ENCODE measurements at places on chromosomes 6 and 20.
A peak's percentile ranks its signal among the peaks of the same experiment; 100 is the strongest.

GRCh38 chr20:18694071-18694470 is 106.2 kb downstream of the DTD1 start:
- H3K4me1 ChIP-seq, result no peaks in the 10 kb centered on the region
- no peak for DNase-seq
- H3K27me3 ChIP-seq, result no peaks in the 10 kb centered on the region
- no peak overlapping the region for H3K27ac ChIP-seq
- H3K36me3 ChIP-seq, result no peaks in the 10 kb centered on the region

GRCh38 chr20:821046-821730 is 12.3 kb upstream of the FAM110A start:
- DNase-seq, result no peak
- H3K4me3 ChIP-seq, result no peak overlapping the region
- H3K4me1 ChIP-seq, result no peaks in the 10 kb centered on the region
- H3K27me3 ChIP-seq, result no peaks in the 10 kb centered on the region

DNA sequence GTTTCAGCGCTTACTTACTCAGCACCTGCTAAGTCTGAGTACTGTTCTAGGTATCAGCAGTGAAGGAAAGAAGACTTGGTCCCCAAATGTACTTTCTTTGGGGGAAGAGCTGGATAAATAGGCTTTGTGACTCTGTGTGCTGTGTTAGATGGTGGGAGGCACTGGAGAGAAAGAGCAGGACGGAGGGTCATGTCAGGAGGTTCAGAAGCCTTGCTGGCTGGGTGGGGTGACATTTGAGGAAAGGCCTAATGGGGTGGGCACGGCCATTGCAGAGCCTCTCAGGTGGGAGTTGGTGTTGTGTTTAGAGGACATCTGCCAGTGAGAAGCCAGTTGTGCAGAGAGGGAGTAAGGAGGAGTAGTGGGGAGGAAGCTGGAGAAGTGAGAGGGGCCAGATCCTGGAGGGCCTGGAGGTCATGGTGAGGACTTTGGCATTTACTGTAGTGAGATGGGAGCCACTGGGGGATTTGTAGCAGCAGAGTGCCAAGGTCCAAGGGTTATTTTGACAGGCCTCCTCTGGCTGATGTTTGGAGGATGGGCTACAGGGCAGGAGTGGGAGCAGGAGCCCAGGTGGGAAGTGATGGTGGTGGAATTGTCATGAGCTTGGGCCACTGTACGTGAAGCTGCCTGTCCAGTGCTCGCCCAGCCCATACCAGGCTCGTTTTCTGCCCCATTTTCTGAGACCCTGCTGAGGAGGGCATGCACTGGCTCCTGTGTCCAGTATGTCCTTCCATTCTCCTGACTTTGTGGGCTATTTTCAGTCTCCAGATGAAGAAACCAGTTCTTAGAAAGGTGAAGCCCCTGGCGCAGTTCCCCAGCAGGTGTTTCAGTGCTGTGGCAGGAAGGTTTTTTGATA is 886 bp downstream of the SDCBP2 start:
- peak; percentile 49 for DNase-seq
- no peaks in the 10 kb centered on the region for H3K36me3 ChIP-seq
- H3K27ac ChIP-seq, result peak overlapping the region; percentile 98
- no peaks in the 10 kb centered on the region for H3K4me1 ChIP-seq
- H3K4me3 ChIP-seq, result peak overlapping the region; percentile 4

- H3K4me1 ChIP-seq, result no peaks in the 10 kb centered on the region
- H3K36me3 ChIP-seq, result no peaks in the 10 kb centered on the region
- H3K27me3 ChIP-seq, result no peaks in the 10 kb centered on the region
- H3K27ac ChIP-seq, result no peak overlapping the region
Measured at GRCh38 chr6:116648156-116648555, 20.4 kb downstream of the ZUP1 start.

DNA sequence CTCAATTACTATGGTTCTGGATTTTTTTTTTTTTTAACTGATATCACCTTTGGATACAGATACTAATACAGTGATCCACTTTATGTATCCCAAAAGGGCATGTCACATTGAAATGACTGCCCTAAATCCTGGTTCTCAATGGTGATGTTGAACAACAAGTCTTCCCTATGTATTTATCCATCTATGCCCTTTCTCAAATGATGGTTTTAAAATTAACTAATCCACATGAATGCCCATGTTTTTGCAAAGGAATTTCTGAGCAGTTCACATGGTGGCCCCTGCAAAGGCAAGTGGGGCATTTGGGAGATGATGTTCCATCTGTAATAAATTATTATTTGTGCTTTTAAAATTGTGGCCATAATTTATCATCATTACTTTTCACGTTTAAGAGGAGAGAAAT is 2.7 kb downstream of the ADGRB3 start:
- H3K4me1 ChIP-seq, result peaks cover 16% of the 10 kb centered on the region
- H3K4me3 ChIP-seq, result peak overlapping the region; percentile 7
- no peaks in the 10 kb centered on the region for H3K36me3 ChIP-seq
- no peak for DNase-seq

DNA sequence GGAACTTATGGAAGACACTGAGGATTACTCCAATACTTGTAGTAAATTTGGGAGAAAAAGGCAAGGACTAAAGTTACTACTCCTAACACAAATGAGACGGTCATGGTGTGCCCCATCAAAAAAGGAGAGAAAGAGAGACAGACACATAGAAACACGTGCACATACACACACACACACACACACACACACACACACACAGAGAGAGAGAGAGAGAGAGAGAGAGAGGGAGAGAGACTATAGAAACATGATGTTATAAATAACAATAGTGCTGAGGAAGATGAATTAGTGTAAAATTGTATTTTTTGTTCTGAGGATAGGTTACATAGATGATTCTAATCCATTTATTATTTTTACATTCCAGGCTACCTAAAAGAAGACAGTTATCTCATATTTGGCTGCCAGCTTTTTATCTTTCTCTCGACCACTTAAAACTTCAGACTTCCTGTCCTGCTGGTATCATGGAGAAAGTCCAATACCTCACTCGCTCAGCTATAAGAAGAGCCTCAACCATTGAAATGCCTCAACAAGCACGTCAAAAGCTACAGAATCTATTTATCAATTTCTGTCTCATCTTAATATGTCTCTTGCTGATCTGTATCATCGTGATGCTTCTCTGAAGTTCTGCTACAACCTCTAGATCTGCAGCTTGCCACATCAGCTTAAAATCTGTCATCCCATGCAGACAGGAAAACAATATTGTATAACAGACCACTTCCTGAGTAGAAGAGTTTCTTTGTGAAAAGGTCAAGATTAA is 10.5 kb downstream of the PLN start:
- no peak overlapping the region for H3K27ac ChIP-seq
- H3K4me1 ChIP-seq, result no peaks in the 10 kb centered on the region
- H3K4me3 ChIP-seq, result no peak overlapping the region
- H3K27me3 ChIP-seq, result no peaks in the 10 kb centered on the region

- no peaks in the 10 kb centered on the region for H3K36me3 ChIP-seq
- DNase-seq, result no peak
Measured at GRCh38 chr6:28974505-28974904, 30.6 kb downstream of the ZNF311 start.

GRCh38 chr20:16258766-16259165 is 314.5 kb downstream of the KIF16B start:
- H3K27ac ChIP-seq, result no peak overlapping the region
- H3K4me3 ChIP-seq, result no peak overlapping the region
- no peak for DNase-seq

GRCh38 chr20:16462711-16463110 is 110.5 kb downstream of the KIF16B start:
- H3K36me3 ChIP-seq, result no peaks in the 10 kb centered on the region
- no peak overlapping the region for H3K27ac ChIP-seq
- H3K4me1 ChIP-seq, result peaks cover 21% of the 10 kb centered on the region
- H3K4me3 ChIP-seq, result no peak overlapping the region
- H3K27me3 ChIP-seq, result no peaks in the 10 kb centered on the region
- no peak for DNase-seq

- no peaks in the 10 kb centered on the region for H3K4me1 ChIP-seq
- H3K4me3 ChIP-seq, result no peak overlapping the region
- H3K36me3 ChIP-seq, result no peaks in the 10 kb centered on the region
Measured at GRCh38 chr20:56845546-56846086, 216.5 kb downstream of the TFAP2C start.

DNA sequence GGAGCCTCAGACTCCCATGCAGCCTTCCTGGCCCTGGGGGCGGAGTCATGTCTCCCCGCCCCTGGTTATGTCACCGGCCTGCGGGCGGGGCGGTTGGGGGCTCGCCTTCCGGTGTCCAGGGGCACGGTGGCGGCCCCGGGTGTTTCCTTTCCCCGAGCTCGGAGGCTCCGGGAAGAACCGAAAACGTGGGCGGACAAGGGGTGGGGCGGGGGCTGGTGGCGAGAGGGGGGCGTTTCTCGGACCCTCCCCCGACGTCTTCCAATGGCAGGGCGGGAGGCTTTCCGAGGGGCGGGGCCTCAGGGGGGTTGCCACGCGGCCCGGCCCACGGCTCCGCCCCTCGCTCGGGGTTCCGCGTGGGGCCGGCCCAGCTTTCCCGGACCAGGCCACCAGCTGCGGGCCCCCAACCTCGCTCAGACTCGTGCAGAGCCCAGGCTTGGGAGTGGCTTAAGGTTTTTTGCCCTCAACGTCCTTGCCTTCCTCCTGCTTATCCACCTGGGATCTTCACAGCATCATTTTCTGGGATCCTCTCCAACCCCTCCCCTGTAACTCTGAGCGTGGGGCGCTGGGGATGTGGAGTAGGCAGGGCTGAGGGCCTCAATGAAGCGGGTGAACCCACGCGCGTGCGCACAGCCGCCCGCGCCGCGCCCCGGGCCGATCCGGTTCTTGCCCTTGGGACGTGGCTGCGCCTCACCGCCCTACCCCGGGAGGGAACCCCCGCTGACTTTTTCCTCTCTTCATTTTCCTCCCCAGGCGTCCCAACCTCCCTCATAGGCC is 2.1 kb upstream of the NRN1 start:
- peak overlapping the region; percentile 45 for H3K4me3 ChIP-seq
- peak overlapping the region; percentile 74 for H3K27ac ChIP-seq
- no peaks in the 10 kb centered on the region for H3K4me1 ChIP-seq
- no peaks in the 10 kb centered on the region for H3K36me3 ChIP-seq
- H3K27me3 ChIP-seq, result peaks cover 73% of the 10 kb centered on the region
- peak; percentile 79 for DNase-seq

DNA sequence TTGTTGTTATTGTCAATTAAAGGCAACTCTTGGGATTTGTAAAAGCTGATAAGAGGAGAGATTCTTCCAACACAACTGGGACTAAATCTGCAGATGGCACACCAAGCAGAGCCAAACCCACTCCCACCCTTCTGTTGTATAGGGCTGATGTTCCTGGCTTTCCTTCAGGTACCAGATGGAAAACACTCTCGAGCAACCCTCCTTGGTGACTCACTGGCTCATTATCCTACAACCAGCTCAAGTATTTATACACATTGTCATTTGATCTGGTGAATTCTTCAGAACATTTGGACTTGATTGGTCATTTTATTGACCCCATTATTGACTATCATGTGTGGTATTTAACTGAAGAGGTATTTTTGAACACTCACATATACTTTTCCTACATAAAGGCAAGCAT is 190.3 kb upstream of the PCSK2 start:
- no peak overlapping the region for H3K27ac ChIP-seq
- peaks cover 4% of the 10 kb centered on the region for H3K4me1 ChIP-seq
- no peaks in the 10 kb centered on the region for H3K36me3 ChIP-seq
- no peaks in the 10 kb centered on the region for H3K27me3 ChIP-seq

- H3K36me3 ChIP-seq, result no peaks in the 10 kb centered on the region
- no peak overlapping the region for H3K4me3 ChIP-seq
- no peak overlapping the region for H3K27ac ChIP-seq
Measured at GRCh38 chr6:120871416-120872261, 462.6 kb downstream of the TBC1D32 start.

All from sigmoid colon (tissue), 7 donors.